GM23338 (cell line): ENCODE measurements at places on chromosomes 4 and X. TPM values are rescaled to one million over a fixed set of nuclear protein-coding genes. Genes with fewer than 3 reads are reported as not detected.

The CLCN5 gene
- total RNA-seq = 10.5 and 13.6 TPM in 2 replicates

The PDLIM3 gene
- total RNA-seq = 18.0 and 19.5 TPM in 2 replicates

GRCh38 chr4:155304375-155304774 is 72.4 kb downstream of the MAP9 start:
- DNase-seq = no peak

DNA sequence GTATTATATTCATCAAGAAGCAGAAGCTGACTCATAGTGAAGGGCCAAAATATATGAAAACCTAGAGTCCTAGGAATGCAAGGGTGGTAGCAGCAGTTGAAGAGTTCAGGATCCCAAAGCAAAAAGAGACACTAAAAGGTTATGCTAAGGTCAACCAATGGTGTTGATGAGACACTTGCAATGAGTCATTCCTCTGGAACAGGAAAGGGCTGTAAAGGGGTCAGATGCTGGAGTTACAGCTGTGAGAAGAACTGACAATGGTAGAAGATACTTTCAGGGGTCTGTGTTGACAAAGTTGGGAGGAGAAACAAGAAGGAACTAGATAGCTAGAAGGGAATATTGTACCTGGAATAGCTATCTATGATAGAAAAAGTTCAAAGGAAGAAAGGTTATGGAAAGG is 47.5 kb downstream of the ZGRF1 start:
- DNase-seq = no peak

The CA5B gene
- 4.8 and 8.0 TPM in 2 replicates for total RNA-seq

GRCh38 chr4:180489787-180490186 is 1753.4 kb upstream of the TENM3 start:
- no peak for DNase-seq

The RS1 gene
- not detected in 2 replicates for total RNA-seq

The LUZP4 gene
- not detected in 2 replicates for total RNA-seq

- DNase-seq = no peak
These were observed 1091.3 kb upstream of the TENM3 start for GRCh38 chr4:181151856-181152255.

The REELD1 gene
- total RNA-seq = not detected in 2 replicates

DNA sequence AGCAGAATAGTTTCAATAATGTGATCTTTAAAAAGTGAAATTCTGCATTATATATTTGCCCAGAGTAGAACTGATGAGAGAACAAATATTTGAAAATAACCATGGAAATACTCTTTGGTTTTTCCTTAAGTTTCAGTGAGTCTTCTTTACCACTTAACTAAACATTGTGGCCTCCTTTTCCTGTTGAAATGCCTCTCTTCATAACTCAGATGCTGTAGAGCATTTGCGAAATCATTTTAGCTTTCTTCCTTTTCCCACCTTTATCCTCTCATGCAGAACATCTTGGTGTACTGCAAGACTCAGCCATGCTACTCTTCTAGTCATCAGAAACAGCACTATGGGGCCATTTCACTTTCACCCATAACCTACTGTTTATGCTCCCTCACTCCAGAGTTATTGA is 48.2 kb downstream of the CASK start:
- no peak for DNase-seq

DNA sequence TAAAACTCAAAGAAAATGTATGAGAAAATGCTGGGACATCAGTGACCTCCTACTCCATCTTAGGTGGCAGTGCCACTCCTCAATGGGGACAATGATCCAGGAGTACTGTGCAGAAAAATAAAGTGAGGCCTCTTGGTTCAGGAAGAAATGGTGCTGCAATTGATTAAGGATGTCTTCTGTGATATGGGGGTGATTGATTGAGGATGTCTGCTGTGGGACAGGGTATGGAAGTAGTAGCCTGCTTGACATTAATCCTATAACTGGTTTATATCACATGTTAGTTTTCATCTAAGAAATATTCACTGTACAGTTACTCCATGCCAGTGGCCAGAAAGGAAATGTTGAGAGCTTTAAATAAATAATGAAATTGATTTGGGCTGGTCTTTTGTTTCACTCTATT is 20.5 kb downstream of the OTOP1 start:
- DNase-seq = no peak

DNA sequence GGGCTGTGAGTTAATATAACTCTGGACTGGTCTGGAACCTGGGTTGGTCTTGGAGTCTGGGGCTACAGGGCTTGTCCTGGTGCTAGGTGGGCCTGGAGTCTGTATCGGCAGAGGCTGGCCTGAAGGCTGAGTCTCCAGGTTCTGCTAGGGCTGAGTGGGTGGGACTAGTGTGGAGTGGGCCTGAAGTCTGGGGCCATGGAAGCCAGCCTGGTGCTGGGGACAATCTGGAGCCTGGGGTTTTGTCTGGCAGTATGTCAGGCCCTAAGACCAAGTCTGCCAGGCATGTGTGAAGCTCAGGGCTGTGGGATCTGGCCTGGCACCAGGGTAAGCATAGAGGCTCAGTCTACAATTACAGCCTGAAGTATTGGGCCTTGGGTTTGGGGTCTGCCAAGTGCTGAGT is 742.6 kb upstream of the GRIA3 start:
- DNase-seq = no peak

- DNase-seq = peak; percentile 70
These were observed at the start of gene NKX3-2 for GRCh38 chr4:13543839-13544605. NKX3-2 (minus strand) TSS chr4:13544508; CDS start chr4:13544414, 94 bp downstream.

DNA sequence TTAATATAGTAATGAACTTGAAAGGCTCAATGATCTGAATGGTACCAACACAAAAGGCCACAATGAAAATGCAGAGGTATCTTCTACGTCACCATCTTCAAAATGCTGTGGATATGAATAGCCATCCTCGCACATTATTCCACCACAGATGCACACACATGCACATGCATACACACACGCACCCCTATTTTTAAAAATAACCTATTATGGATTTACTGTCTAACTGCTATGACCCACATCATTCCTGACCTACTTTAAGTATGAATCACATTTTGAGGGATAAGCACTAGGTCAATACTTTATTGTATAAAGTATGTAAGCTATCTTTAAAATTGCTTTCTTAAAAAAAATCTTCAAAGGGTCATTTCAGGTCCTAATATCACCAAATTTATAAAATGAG is 24.4 kb upstream of the CORIN start:
- no peak for DNase-seq

GRCh38 chr4:174592985-174593335 is 70.7 kb upstream of the HPGD start:
- DNase-seq = no peak

The PQBP1 gene
- total RNA-seq = 53.2 and 63.4 TPM in 2 replicates

GRCh38 chrX:153924149-153924861 is 1.8 kb downstream of the ARHGAP4 start:
- peak; percentile 41 for DNase-seq

DNA sequence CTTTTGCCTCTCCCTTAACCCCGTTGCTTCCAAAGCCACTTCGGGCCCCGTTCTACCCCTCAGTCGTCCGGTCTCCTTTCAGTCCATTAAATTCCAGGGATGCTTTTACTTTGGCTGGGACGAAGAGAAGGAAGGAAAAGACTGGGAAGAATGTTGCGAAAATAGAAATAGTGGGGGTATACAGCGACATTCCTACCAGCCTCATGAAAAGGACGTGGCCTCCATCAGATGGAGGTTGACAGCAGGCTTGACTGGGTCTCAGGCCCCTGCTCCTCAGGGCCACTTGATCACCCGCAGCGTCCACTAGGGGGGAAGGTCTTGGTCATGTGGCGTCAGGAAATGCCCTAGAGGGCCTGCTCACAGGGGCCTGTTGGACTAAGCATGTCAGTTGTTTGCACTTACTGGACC is 657 bp upstream of the ANKRD50 start:
- no peak for DNase-seq

DNA sequence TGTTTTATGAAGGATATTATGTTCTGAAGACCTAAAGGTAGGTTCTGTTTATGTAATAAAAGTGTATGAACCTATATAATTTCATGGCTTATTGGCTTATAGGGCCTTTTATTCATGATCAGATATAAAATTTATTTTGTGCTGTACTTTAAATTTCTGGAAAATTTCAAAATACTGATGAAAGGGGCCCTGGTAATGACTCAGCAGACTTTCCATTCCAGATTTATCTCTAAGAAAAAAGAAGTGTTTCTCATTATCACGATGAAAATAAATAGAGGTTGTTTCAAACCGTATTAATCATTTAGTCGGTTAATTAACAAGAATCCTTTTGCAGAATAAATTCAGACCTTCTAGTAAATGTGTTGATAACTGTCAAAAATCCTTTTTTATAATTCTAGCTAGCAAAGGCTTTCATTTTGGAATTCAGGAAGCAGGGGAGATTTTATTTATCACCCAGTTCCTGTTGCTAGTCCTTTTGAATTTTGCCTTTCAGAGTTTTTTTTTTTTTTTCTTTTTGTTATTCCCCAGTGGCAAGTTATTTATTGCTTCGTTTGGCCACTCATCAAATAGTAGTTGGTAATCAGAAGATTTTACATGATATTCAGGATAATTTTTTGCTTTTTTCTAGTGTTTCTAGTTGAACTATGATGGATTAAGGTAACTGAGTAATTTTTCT is 5.4 kb upstream of the TAPT1 start:
- no peak for DNase-seq

- DNase-seq = no peak
These were observed 111.9 kb downstream of the ANXA5 start for GRCh38 chr4:121584836-121585235.

The KLHL13 gene
- 10.8 and 10.9 TPM in 2 replicates for total RNA-seq
